Activated CD4-positive, alpha-beta memory T cell treated with anti-CD3 and anti-CD28 coated beads for 36 hours (primary cell): ENCODE measurements at places on chromosomes 3 and 15. TPM values are rescaled to one million over a fixed set of nuclear protein-coding genes. Genes with fewer than 3 reads are reported as not detected.

Gene CHST13
- total RNA-seq: not detected

Gene SLC27A2
- 22.5 TPM for total RNA-seq

Gene SECISBP2L
- 24.6 TPM for total RNA-seq

Gene PRR20G
- total RNA-seq: not detected

Gene TYRO3
- total RNA-seq: 3.1 TPM

Gene PLA2G4D
- total RNA-seq: not detected

Gene CIDEC
- total RNA-seq: not detected

Gene CCDC80
- total RNA-seq: not detected

Gene AQP9
- 0.17 TPM for total RNA-seq

Gene SV2B
- total RNA-seq: 0.05 TPM

Gene ECE2
- total RNA-seq: not detected

Gene TM2D3
- 41.7 TPM for total RNA-seq

Gene SCAANT1
- not detected for total RNA-seq
